ENCODE measurements at places on chromosomes 16 and 17. TPM values are rescaled to one million over a fixed set of nuclear protein-coding genes. Genes with fewer than 3 reads are reported as not detected.

PTGES3L gene
- not detected for total RNA-seq

DNA sequence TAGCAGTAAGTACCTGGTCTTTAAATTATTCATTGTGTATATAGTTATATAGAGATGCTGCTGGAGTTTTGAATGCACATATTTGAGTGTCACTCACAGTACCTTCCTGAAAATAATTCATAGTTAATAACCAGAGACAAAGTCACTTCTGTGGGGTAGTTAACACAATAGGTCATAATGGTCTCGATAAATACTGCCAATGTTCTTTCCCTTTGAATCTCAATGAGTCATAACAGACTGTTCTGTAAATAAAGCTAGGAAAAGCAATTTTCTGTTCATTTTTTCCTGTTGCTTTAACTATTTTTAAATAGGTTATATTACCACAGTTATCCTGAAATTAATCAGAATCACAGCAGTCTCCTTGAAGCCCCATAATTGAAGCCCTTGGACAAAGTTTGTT is 87.2 kb downstream of the MAP2K4 start:
- no peak overlapping the region for H3K27ac ChIP-seq
- H3K27me3 ChIP-seq: no peaks in the 10 kb centered on the region
- H3K4me1 ChIP-seq: no peaks in the 10 kb centered on the region
- DNase-seq: no peak
- H3K4me3 ChIP-seq: no peak overlapping the region

GRCh38 chr17:39606434-39607056 is 1.2 kb downstream of the NEUROD2 start:
- H3K27ac ChIP-seq: no peak overlapping the region
- H3K4me1 ChIP-seq: peaks cover 11% of the 10 kb centered on the region
- no peak for DNase-seq
- peaks cover 18% of the 10 kb centered on the region for H3K27me3 ChIP-seq
- no peaks in the 10 kb centered on the region for H3K36me3 ChIP-seq

TSPOAP1 gene
- total RNA-seq: 5.8 TPM

DNA sequence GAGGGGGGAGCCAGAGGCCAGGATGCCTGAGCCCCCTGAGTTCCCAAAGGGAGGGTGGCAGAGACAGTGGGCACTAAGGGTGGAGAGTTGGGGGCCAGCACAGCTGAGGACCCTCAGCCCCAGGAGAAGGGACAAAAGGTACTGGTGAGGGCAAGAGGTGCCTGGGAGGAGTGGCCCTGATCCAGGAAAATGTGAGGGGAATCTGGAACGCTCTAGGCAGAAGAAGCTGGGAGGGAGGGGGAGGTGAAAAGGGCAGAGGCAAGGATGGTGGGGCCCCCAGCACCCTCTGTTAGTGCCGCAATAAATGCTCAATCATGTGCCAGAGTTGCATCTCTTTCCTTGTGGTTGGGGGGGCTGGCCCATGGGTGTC is 1.1 kb downstream of the TCAP start:
- H3K27ac ChIP-seq: no peak overlapping the region
- H3K27me3 ChIP-seq: peaks cover 4% of the 10 kb centered on the region
- DNase-seq: no peak
- H3K4me1 ChIP-seq: peaks cover 45% of the 10 kb centered on the region
- no peaks in the 10 kb centered on the region for H3K36me3 ChIP-seq

OTOA gene
- 0.20 TPM for total RNA-seq

DNA sequence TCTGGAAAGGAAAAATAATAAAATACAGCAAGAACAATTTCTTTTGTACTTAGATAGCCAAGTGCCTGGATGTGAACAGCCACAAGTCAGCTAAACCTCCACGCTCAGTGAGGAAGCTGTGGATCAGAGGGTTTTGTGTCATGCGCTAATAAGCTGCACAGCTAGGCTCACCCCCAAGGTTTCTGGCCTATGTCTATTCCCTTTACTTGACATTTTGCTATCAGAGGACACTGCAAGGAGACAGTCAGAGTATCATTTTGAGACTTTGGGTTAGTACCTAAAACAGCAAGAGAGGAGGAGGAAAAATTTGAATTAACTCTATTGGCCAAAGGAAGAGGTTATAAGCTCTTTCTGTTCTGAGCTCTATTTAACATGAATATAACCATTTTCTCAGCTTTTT is 139.3 kb downstream of the KCNJ2 start:
- no peak overlapping the region for H3K4me3 ChIP-seq
- no peaks in the 10 kb centered on the region for H3K27me3 ChIP-seq
- DNase-seq: no peak
- H3K4me1 ChIP-seq: no peaks in the 10 kb centered on the region

DHRS7C gene
- not detected for total RNA-seq

GAS7 gene
- 2.6 TPM for total RNA-seq

SLFN5 gene
- total RNA-seq: 5.4 TPM

- DNase-seq: no peak
- H3K4me3 ChIP-seq: no peak overlapping the region
- no peaks in the 10 kb centered on the region for H3K27me3 ChIP-seq
Measured at GRCh38 chr16:76614269-76614668, 337.1 kb downstream of the CNTNAP4 start.

DNA sequence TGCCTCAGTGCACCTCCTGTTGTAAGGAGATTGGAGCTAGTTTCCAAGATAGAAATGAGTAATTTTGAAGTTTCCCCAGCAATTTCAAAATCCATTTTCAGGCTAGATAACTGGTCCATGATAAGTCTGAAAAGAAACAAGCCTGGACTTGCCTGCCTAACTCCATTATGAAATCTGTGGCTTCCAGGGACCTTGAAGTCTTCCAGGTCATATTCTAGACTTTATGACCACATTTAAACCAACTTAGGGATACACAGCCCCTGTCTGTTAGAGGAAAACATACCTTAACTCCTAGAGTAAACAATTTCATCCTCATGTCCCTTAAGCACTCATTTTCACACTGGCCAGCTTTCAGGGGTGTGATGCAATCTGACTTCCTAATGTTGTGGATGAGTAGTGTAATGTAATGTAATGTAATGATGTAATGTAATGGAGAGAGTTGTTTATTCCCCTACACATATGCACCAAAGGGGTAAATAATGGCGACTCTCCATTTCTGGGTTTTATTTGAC is 96.7 kb upstream of the FAM20A start:
- H3K4me3 ChIP-seq: no peak overlapping the region
- no peaks in the 10 kb centered on the region for H3K4me1 ChIP-seq

SYT17 gene
- total RNA-seq: 10.2 TPM

- no peak for DNase-seq
- no peaks in the 10 kb centered on the region for H3K36me3 ChIP-seq
- no peak overlapping the region for H3K4me3 ChIP-seq
- no peaks in the 10 kb centered on the region for H3K27me3 ChIP-seq
- no peaks in the 10 kb centered on the region for H3K4me1 ChIP-seq
- H3K27ac ChIP-seq: no peak overlapping the region
Measured at GRCh38 chr17:49878931-49879904, 31.3 kb upstream of the TAC4 start.

DHRS13 gene
- 13.0 TPM for total RNA-seq

DNA sequence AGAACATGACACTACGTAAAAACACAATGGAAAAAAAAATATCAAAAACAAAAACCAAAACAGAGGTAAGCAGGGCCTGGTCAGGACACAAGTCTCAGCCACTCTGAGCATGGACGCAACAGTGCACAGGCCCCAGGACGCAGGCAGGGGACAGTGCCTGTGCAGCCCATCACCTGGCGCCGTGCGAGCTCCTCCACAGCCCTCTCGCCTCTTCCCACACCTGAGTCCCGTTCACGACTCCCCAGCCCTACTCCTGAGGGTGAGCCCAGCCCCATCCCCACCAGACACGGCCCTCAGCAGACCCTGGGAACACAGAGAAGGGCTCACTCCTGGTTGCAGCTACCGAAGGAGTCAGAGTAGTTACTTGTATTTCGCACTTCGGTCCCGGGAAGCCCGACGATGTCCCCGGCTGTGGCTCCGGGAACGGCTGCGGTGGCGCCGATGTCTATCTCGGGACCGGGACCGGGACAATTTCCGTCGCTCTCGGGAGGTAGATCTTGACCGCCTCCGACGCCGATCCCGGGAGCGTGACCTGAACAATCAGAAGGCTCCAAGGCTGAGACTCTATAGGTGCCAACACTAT is 9.4 kb downstream of the HBQ1 start:
- peaks cover 6% of the 10 kb centered on the region for H3K36me3 ChIP-seq
- no peaks in the 10 kb centered on the region for H3K4me1 ChIP-seq
- no peaks in the 10 kb centered on the region for H3K27me3 ChIP-seq
- H3K4me3 ChIP-seq: no peak overlapping the region
- no peak for DNase-seq

DNA sequence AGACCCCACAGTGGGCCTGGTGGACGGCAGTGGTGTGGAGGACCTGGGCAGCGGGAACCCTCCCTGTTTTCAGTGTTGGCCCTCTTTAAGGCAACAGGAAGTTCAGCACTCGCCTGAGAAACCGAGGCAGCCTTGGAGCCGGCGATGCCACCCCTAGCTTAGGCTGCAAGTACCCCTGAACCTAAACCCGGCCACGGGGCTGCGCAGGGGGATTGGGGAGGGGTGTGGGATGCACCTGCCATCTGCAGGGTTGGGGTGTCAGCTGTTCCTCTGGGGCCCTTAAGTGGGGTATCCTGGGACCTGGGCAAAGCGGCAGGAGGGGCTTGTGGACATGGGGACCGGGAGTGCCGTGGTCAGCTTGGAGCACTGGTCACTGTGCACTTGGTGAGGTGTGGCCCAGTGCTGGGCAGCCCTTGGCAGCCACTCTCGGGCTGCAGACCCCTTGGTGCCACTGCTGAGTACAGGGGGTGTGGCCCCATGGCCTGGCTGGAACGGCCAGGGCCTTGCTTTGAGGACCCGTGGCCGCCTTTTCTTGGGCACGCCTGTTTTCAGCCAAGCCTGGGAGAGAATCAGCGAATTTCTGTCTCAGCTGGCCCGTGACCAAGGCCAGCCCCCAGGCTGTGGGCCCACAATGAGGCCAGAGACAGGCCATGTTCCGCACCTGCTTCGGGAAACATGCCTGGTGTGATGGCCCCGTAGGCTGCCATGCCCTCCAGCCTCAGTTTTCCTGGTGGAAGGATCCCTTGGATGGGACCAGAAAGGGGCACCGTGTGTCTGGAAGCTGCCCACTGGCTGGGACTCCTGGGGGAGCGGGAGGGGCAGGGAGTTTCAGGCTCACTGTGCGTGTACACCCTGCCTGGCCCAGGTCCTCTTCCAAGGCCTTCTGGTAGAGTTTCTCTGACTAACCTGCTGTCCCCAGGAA is 4.1 kb upstream of the SLC25A10 start:
- H3K36me3 ChIP-seq: peaks cover 35% of the 10 kb centered on the region
- H3K27ac ChIP-seq: no peak overlapping the region
- H3K4me1 ChIP-seq: peaks cover 28% of the 10 kb centered on the region
- no peak overlapping the region for H3K4me3 ChIP-seq
